ENCODE measurements at places on chromosomes 4 and X.

- no peak for DNase-seq
These were observed 5.9 kb downstream of the UGDH start for GRCh38 chr4:39521253-39521919.

GRCh38 chr4:94419956-94420355, 31.8 kb upstream of the PDLIM5 start:
- DNase-seq = no peak

- DNase-seq = no peak
These were observed 55.2 kb downstream of the LCORL start for GRCh38 chr4:17966312-17966711.

DNA sequence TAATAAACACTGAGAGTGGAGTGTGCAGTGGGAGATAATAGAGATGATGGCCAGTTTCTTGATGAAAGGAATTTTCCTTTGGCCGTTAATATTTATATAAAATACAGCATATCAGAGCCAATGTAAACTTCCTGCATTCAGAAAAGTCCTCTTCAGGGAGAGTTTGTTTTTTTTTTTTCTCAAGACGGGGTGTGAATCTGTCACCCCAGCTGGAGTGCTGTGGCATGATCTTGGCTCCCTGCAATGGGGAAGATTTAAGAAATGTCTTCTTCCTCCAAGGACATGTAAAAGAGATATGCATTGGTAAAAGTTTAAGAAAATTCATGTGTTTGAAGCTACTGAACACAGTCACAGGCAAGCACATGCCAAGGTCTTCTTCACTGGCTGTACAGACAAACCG, 25.4 kb upstream of the TBC1D9 start:
- DNase-seq = no peak

GRCh38 chrX:45011131-45011530, 138.1 kb downstream of the KDM6A start:
- no peak for DNase-seq

DNA sequence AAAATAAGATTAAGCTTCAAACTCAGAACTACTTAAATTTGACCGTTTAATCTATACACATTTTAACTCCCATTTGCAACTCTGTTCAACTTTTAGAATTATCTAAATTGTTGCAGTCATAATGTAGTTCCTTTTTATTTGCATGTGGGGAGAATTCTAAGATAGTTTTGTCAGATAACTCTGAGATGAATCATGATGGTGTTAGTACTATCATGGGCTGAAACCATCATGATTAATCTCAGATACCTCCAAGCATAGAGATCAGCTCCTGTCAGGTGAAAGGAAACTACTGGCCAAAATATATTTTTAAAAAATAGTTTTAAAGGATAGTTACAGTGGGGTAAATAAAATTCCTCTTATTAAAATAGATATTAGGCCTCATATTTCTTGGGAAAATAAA, 39.0 kb downstream of the FBXO8 start:
- no peak for DNase-seq

GRCh38 chr4:41535911-41536371, 2.0 kb upstream of the LIMCH1 start:
- no peak for DNase-seq

- DNase-seq = no peak
These were observed 372.2 kb downstream of the INPP4B start for GRCh38 chr4:142473960-142474338.

- DNase-seq = no peak
These were observed 272.8 kb upstream of the PUDP start for GRCh38 chrX:7420717-7421116.

DNA sequence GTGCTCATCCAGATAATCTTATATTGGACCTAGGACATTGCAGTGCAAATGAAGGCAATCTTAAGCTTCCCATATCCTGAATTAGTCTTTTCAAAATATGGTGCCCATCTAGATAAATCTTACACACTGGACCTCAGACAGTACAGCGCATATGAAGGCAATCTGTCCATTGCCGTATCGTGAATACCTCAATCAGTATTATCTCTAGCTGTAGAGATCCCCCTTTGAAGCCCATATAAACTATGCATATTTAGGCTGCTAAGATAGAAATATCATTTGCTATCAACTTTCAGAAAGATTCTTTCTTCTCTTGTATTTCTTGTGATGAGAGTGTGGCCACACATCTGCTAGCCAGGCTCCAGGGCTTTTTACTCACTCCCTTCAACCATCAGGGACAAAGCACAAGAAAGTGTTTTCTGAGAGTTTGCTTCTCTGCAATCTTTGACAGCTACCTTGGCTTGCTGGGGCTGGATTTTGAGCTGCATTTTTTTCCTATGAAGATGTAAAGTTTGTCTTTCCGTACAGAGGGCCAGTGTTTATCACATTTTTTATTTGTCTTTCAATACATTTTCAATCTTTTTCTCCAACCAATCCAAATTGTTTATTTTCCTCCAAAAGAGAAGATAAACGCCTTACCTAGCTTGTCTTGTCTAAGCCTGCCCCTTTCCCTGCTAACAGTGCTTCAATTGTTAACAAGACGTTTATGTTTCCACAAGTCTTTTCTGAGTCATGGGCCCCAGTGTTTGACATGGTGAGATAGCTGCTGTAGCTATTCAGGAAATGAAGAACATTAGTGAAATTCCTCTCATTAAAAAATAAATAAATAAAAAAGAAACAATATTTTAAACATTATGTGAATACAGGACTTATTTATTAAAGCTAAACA, 57.6 kb upstream of the FAT1 start:
- no peak for DNase-seq

- no peak for DNase-seq
These were observed 453 bp upstream of the PBDC1 start for GRCh38 chrX:76172325-76172893.

DNA sequence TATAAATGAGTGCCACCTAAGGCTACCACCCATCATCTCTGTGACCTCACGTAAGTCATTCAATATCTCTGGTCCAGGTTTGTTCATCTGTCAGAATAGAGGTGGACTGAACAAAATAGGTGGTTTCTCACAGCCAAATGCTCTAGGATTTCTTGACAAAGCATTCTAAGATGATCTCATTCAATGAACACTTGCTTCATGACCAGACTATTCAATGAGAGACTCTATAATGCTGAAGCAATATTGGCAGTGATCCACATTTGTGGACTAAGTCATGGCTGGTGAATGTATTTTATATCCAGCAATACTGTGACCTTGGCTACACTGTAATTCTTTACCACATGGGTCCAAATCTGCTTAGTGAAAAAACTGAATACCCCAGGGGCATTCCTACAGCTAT, 37.9 kb downstream of the LDB2 start:
- DNase-seq = no peak

GRCh38 chrX:152823657-152824056, 6.9 kb downstream of the CETN2 start:
- DNase-seq = no peak

GRCh38 chr4:113222471-113222870, 173.0 kb downstream of the ANK2 start:
- DNase-seq = no peak

- DNase-seq = no peak
These were observed 1602.4 kb upstream of the ADGRL3 start for GRCh38 chr4:59597536-59598329.

DNA sequence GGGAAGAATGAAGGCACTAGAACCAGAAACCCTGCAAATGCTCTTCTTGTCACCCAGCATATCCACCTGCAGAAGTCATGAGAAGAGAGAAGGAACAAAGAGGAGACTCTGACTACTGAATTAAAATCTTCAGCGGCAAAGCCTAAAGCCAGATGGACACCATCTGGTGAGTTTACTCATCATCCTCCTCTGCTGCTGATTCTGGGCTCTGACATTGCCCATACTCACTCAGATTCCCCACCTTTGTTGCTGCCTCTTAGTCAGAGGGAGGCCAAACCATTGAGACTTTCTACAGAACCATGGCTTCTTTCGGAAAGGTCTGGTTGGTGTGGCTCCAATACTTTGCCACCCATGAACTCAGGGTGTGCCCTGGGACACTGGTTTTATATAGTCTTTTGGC, 181.7 kb downstream of the AR start:
- no peak for DNase-seq

DNA sequence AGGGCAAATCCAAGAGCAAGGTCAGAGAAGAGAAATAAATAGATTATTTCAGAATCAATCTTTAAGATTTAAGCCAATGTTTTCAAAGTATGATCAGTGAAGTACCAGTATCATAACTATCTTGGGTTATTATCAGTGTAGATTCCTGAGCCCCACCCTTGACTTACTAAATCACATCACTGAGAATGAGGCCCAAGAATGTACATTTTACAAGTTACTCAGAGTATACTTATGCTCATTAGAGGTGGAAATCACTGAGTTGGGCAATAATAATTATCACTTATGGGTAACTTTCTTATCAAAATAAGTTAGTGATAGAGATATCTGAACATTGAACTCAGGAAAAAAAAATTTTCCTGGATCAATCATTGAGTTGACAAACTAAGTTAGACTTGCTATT, 121.6 kb upstream of the NOCT start:
- DNase-seq = no peak

DNA sequence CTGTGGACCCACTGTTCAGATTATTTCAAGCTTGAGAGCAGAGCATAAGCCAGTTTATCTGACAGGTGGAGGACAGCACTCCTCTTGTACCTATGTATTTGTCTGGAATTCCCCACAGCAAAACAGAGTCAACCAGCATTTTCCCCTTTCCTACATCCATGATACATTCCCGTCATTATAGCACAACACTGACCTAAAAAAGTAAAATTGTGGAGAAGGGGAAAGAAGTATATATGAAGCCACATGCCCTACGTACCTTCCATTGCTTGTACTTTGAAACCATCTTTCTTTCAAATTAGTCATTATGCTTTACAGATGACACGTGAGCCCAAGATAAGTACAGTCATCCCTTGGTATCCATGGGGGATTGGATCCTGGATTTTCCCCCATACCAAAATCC, 73.3 kb downstream of the KLHL8 start:
- no peak for DNase-seq

DNA sequence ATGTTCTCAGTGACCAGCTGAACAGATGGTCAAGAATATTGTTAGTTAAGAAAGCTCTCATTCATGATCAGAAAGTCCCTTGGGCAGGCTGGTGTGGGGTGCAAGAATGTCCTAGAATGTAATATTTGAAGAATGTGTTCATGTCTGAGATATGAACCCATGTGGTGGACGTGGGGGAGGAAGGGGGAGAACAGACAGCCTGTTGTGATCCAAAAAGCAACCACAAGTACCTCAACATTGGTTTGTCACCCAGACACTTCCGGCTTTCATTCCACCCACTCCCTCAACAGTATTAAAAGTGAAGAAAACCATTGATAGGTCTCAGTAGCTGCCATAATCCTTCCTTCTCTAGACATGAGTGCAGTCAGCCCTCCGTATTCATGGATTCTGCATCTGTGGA, 82.2 kb downstream of the MAML3 start:
- DNase-seq = peak; percentile 54

- DNase-seq = no peak
These were observed 20.6 kb upstream of the TEC start for GRCh38 chr4:48290146-48290772.

GRCh38 chr4:35038845-35039244, 1205.5 kb downstream of the ARAP2 start:
- DNase-seq = no peak

DNA sequence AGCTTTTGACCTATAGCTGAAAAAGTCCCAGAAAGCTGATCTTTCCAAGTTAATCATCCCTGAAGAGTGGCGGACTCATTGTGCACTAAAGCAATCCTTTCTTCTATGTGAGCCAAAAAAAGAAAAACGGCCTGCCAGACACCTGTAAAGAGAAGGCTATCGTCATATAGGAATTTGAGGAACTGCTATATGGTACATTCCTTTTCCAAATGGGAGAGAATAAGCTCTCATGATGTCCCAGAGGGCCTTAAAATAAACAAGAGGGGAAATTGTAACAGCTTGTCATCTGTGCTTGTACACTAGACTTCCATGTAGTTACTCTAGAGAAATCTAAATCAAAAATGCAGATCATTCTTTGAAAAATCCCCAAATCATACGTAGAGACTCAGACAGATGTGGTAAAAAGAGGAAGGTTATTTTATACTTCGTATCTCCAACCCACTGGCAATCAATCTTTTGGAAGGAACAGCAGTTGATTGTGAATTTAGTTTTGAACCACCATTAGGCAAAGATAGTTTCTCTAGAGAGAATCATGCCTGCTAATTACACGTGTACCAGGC, 26.1 kb downstream of the GPR174 start:
- DNase-seq = no peak

- no peak for DNase-seq
These were observed 106.7 kb upstream of the BMP2K start for GRCh38 chr4:78669453-78669852.

Measured in stimulated activated CD4-positive, alpha-beta T cell treated with anti-CD3 and anti-CD28 coated beads, Interleukin-12 subunit alpha, Interleukin-12 subunit beta, amount 100 ng/mL, for 48 hours (primary cell).